ENCODE measurements at places on chromosomes 7 and 10. TPM values are rescaled to one million over a fixed set of nuclear protein-coding genes. Genes with fewer than 3 reads are reported as not detected.

DNA sequence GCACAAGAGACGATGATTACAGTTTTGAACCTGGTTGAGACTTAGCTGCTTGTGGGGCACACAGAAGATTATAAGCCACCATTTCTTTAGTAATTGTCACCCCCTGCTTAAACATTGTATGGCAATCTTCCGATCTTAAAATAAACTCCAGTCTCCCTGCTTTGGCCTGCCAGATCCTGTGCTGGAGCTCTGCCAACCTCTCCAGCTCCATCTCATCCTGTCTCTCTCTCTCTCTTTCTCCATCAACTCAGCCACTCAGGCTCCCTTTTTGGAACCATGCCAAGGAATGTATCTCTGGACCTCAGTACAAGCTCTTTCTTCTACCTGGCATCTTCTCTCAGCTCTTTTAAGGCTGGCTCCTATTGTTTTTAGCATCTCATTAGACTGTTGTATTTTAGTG, 1053.2 kb downstream of the REEP3 start:
- H3K4me3 ChIP-seq = no peak overlapping the region
- H3K36me3 ChIP-seq = no peaks in the 10 kb centered on the region
- no peak for DNase-seq
- no peaks in the 10 kb centered on the region for H3K27me3 ChIP-seq
- H3K4me1 ChIP-seq = no peaks in the 10 kb centered on the region

DNA sequence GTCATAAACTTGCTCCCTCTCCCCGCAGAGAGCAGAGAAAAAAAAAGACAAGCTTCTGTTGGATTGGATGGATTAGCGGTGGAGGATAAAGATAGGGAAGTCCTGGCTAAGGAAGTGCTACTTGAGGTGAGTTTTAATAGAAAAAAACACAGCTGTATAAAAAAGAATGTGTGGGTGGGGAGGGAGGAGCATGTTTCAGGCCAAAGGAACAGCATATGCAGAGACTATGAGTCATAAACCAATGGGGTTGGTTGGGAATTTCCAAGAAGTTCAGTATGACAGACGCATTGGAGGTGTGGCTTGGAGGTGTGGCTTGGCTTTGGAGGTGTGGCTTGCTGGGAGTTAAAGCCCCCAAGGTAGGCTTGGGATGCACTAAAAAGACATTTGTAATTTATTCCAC, 103.0 kb upstream of the LSM8 start:
- no peaks in the 10 kb centered on the region for H3K27me3 ChIP-seq
- H3K4me1 ChIP-seq = no peaks in the 10 kb centered on the region
- H3K27ac ChIP-seq = no peak overlapping the region
- DNase-seq = no peak
- H3K36me3 ChIP-seq = no peaks in the 10 kb centered on the region

- peaks cover 5% of the 10 kb centered on the region for H3K4me1 ChIP-seq
- H3K36me3 ChIP-seq = no peaks in the 10 kb centered on the region
- H3K4me3 ChIP-seq = no peak overlapping the region
Observed at GRCh38 chr7:129468087-129468486, 33.9 kb downstream of the STRIP2 start.

The NME8 gene
- 1.7 TPM for total RNA-seq

GRCh38 chr7:135843214-135843613, 94.6 kb upstream of the FAM180A start:
- no peak overlapping the region for H3K27ac ChIP-seq
- no peaks in the 10 kb centered on the region for H3K36me3 ChIP-seq
- no peaks in the 10 kb centered on the region for H3K27me3 ChIP-seq
- no peak overlapping the region for H3K4me3 ChIP-seq
- H3K4me1 ChIP-seq = no peaks in the 10 kb centered on the region

GRCh38 chr10:95814011-95814727, 58.2 kb downstream of the ENTPD1 start:
- H3K27me3 ChIP-seq = no peaks in the 10 kb centered on the region
- DNase-seq = peak; percentile 26
- no peaks in the 10 kb centered on the region for H3K36me3 ChIP-seq
- H3K4me3 ChIP-seq = no peak overlapping the region

GRCh38 chr10:125072794-125073193, 87.6 kb downstream of the CTBP2 start:
- H3K36me3 ChIP-seq = no peaks in the 10 kb centered on the region
- DNase-seq = no peak
- peaks cover 10% of the 10 kb centered on the region for H3K4me1 ChIP-seq
- H3K27me3 ChIP-seq = no peaks in the 10 kb centered on the region
- no peak overlapping the region for H3K27ac ChIP-seq

The ZNF853 gene
- total RNA-seq = 8.7 TPM

DNA sequence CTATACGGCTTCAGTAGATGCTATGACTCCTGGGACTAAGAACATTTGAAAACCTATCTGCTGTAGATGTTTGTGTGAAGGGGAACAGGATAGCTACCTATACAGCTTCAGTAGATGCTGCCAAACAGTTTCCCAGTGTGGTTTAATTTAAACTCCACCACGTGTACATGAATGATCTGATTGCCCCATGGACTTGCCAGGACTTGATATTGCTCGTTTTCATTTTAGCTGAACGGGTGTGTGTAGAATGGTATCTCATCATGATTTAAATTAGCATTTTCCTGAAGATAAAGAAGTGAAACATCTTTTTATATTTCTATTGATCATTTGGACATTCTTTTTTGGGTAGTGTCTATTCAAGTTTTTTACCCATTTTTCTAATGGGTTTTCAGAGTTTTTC, 77.8 kb upstream of the PIP4K2A start:
- no peaks in the 10 kb centered on the region for H3K4me1 ChIP-seq
- H3K27ac ChIP-seq = no peak overlapping the region
- no peaks in the 10 kb centered on the region for H3K36me3 ChIP-seq
- H3K4me3 ChIP-seq = no peak overlapping the region
- H3K27me3 ChIP-seq = no peaks in the 10 kb centered on the region

DNA sequence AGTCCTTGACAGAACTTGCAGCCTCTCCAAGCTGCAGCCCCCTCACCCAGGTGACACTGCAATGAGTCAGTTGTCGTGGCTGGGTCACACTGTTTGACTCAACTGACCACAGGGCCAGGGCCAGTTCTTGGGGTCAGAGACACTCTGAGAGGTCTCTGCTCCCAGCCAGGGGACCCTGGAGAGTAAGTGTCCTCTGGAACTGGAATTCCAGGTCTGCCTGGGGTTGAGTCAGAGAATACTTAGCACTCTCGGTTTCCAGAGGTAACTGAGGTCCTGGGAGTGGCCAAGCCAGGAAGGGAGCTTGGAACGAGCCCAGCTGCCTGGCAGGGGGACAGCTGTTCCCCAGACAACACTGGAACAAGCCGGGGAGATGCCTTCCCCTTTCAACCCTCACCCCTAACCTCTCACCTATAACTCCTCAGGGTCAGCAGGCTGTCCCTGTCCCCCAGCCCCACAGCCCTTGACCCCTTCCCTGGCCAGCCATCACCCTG, 2.2 kb upstream of the MYL10 start:
- no peaks in the 10 kb centered on the region for H3K36me3 ChIP-seq
- H3K4me3 ChIP-seq = no peak overlapping the region
- peak; percentile 51 for DNase-seq
- peaks cover 7% of the 10 kb centered on the region for H3K4me1 ChIP-seq
- no peaks in the 10 kb centered on the region for H3K27me3 ChIP-seq

GRCh38 chr10:68224810-68225209, 7.1 kb downstream of the ATOH7 start:
- H3K27ac ChIP-seq = no peak overlapping the region
- no peak overlapping the region for H3K4me3 ChIP-seq
- DNase-seq = no peak
- H3K36me3 ChIP-seq = no peaks in the 10 kb centered on the region

The EGFR gene
- total RNA-seq = 45.0 TPM

The ARID5B gene
- 73.6 TPM for total RNA-seq

DNA sequence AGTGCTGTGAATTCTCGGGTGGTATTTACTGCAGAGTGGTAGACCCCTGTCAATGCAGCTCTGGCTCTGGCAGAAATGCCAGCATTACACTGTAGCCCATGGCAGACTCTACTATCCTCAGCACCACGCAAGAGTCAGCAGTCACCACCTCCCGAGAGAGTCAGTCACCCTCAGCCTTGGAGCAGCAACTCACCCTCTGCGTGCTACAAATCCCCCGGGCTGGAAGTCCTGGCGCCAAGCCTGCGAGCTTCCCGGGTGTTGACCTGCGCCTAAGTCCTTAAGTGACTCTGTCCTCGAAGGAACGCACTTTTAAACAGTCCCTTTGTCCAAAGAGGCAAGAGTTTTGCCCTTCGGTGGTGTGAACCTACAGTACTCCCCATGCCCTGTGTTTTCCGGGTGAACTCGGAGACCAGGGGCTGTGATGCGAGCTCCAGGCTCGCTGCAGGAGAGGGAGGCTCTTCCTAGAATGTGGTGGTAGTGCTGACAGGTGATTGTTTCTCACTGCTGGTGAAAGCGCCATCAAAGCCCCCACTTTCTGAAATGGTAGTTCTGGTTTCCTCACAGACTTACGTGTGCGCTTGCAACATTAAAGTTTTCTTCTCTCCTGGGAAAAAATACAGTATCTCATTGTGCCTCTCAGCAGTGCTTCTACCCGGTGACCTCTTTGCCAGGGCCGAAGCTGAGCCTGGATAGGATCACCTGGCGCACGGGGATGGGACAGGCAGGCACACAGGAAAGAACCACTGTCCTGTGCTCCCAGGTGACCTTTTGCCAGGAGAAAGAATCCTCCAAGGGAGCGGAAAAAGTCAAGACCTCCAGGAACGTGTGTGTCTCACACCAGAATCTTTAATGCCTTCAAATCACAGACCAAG, 33.1 kb upstream of the MBL2 start:
- H3K36me3 ChIP-seq = no peaks in the 10 kb centered on the region
- no peak for DNase-seq
- no peak overlapping the region for H3K4me3 ChIP-seq
- H3K27me3 ChIP-seq = no peaks in the 10 kb centered on the region
- H3K4me1 ChIP-seq = no peaks in the 10 kb centered on the region

DNA sequence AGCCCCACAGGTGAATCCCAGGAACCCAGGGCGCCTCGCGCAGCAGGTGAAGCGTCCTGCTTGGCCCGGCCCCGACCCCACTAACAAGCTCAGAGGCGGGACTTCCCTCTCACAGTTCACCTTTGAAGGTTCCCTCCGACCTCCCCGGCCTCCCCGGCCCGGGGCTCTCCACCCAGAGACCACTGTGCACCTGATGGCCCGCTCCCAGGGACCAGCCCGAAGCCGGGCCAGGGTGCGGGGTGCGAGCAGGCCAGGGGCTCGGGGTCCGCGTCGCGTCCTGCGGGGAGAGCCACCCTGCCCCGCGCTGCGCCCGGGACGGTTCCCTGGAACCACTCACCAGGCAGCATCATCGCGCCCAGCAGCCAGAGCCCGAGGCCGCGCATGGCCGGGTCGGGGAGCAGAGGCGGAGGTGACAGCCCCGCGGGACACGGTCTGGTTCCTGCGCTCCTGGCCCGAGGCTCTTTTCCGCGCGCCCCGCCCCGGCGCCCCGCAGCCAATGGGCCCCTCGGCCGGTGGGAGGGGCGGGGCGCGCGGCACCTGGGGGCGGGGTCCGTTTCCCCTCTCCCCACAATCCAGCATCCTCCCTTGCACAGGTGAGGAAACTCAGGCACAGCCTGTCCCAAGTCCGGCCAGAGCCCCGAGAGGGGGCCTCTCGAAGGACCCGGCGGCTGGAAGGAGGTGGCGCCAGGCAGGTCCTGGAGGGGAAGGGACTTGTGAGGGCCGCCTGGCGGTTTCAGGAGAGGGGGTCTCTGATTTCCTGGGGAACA, at the start of gene ADAM8:
Gene ADAM8, minus strand, starts transcription at position 434 of the 767 bp plus-strand sequence. Its CDS starts 51 bp downstream, at position 383.
- no peak for DNase-seq
- H3K4me1 ChIP-seq = no peaks in the 10 kb centered on the region
- H3K27ac ChIP-seq = no peak within 1 kb of the TSS
- no peaks in the 10 kb centered on the region for H3K27me3 ChIP-seq
- no peaks in the 10 kb centered on the region for H3K36me3 ChIP-seq

- peak; percentile 36 for DNase-seq
- H3K4me1 ChIP-seq = no peaks in the 10 kb centered on the region
- H3K4me3 ChIP-seq = no peak overlapping the region
- no peaks in the 10 kb centered on the region for H3K27me3 ChIP-seq
- no peaks in the 10 kb centered on the region for H3K36me3 ChIP-seq
- H3K27ac ChIP-seq = no peak overlapping the region
Observed at GRCh38 chr7:129676017-129676897, 64.7 kb downstream of the NRF1 start.

DNA sequence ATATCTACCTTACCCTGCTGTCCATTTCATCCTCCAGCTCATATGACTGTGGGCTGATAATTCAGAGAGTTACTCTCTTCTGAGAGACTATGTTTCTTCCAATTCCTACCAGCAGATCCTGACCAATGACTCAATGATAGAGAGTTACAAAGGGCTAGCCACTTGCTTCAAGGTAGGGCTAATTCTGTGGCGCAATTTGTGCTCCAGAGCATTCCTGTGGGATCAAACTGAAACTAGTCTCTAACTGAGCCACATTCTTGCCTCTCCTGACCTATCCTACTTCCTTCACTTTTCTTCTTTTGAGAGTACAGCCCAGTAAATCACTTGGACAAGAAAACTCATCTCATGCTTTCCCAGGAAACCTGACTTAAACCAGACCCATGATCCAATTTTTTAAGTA, 17.9 kb upstream of the ASZ1 start:
- no peak overlapping the region for H3K27ac ChIP-seq
- H3K4me3 ChIP-seq = no peak overlapping the region
- H3K27me3 ChIP-seq = no peaks in the 10 kb centered on the region
- H3K4me1 ChIP-seq = no peaks in the 10 kb centered on the region
- H3K36me3 ChIP-seq = no peaks in the 10 kb centered on the region
- DNase-seq = no peak

The SLC29A3 gene
- 14.0 TPM for total RNA-seq

The ACTA2 gene
- total RNA-seq = 527 TPM

- no peak for DNase-seq
- H3K36me3 ChIP-seq = no peaks in the 10 kb centered on the region
- no peaks in the 10 kb centered on the region for H3K4me1 ChIP-seq
- H3K27me3 ChIP-seq = no peaks in the 10 kb centered on the region
- no peak overlapping the region for H3K27ac ChIP-seq
- no peak overlapping the region for H3K4me3 ChIP-seq
Observed at GRCh38 chr10:63614371-63614891, 93.2 kb downstream of the REEP3 start.

DNA sequence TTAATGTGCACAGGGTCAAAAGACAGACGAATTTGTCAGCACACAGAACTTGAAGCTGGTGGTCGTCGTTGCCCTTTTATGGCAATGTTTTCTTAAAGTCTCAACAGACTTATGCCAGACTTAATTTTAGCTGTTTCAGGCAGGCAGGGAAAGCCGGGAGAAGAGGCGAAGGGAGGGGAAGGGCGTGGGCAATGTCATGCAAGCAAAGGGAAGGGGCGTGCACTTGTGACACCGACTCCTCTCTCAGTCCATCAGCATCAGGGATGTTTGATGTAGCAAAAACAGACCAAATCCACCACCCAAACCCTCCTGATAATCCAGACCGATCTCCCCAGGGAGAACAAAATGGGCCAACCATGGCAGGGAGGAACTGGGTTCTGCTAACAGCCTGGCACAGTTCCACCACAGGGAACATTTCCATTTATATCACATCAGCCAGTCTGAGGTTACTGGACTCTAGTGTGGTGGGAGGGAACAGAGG, 118.1 kb upstream of the RHEB start:
- no peaks in the 10 kb centered on the region for H3K4me1 ChIP-seq
- DNase-seq = no peak
- H3K27me3 ChIP-seq = no peaks in the 10 kb centered on the region
- no peak overlapping the region for H3K4me3 ChIP-seq
- no peak overlapping the region for H3K27ac ChIP-seq

The CCDC146 gene
- 34.3 TPM for total RNA-seq

The PLCE1 gene
- total RNA-seq = 8.2 TPM

The DLX5 gene
- total RNA-seq = 2.3 TPM

The SLC26A5 gene
- total RNA-seq = 1.7 TPM

Data from testis (tissue), 5 donors.